ENCODE measurements at places on chromosomes 12 and 14.
A peak's percentile ranks its signal among the peaks of the same experiment; 100 is the strongest.

DNA sequence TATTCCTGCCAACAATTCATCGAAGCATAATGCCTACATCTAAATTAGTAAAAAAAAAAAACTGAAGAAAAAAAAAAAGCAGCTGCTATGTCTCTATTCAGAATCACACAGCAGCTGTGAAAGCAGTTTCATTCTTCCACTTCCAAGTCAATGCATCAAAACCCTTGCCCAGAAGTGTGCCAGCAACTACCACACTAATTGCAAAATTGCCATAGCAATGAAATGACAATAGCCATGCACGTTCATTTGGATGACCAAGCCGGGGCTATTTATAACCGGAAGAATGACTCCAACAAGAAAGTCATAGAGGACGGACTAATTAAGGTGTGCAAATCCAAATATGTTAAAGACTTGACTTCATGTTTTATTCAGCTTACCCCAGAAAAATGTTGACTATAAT, 42.5 kb downstream of the SLC2A13 start:
- peak; percentile 11 for DNase-seq

DNA sequence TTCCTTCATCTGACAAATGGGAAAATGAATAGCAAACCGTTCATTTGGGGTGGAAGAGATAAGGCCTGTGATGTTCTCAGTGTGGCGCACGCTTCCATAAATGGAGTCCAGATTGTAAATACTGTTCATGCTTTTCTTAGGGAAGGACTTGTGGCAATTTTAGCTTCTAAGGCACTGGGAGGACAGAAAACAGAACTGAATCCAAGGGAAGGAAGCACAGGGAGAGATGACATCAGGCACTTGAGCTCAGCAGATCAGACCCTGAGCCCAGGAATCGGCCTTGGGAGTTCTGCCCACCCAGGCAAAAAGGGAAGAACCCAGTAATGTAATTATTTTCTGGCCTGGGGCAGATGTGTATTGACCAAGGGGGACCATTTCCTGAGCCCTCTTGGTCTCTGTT, 7.2 kb upstream of the SH2B3 start:
- no peak for DNase-seq

- no peak for DNase-seq
Observed at GRCh38 chr14:91830777-91831176, 36.6 kb downstream of the TC2N start.

DNA sequence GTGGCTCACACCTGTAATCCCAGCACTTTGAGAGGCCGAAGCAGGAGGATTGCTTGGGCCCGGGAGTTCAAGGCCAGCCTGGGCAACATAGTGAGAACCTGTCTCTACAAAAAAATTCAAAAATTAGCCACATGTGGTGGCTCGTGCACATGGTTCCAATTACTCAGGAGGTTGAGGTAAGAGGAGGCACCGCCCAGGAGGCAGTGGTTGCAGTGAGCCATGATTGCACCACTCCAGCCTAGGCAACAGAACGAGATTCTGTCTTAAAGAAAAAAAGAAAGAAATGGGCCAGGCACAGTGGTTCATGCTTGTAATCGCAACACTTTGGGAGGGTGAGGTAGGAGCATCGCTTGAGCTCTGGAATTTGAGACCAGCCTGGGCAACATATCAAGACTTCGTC, 33.5 kb downstream of the MAP1LC3B2 start:
- peak; percentile 77 for DNase-seq

GRCh38 chr14:95134304-95134933, 22.9 kb downstream of the DICER1 start:
- DNase-seq: peak; percentile 49

GRCh38 chr12:9076733-9077132, 39.0 kb downstream of the A2M start:
- no peak for DNase-seq

- DNase-seq: no peak
Observed at GRCh38 chr14:52641745-52642144, 53.6 kb downstream of the ERO1A start.

DNA sequence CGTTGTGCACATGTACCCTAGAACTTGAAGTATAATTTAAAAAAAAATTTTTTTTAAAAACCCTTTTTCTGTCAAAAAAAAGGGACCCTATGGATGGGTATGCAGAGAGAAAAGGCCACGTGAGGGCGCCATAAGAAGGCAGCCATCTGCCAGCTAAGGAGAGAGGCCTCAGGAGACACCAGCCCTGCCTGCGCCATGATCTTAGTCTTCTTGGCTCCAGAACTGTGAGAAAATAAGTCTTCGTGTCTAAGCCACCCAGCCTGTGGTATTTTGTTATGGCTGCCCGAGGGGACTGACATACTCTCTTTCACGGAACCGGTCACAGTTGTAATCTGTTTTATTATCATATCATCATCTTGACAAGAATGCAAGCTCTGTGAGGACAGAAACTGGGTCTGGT, 174.8 kb downstream of the EFCAB11 start:
- no peak for DNase-seq

DNA sequence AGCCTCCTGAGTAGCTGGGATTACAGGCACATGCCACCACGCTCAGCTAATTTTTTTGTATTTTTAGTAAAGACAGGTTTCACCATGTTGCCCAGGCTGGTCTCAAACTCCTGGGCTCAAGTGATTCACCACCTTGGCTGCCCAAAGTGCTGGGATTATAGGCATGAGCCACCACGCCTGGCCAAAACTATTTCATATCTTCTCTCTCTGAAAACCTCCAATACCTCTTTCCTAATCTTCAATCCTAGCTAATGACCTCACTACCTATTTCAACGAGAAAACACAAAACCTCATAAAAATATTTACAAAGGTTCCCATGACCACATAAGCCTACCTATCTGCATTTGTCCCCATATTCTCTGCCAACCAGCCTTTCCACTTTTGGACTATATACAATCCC, 32.3 kb upstream of the ANKS1B start:
- DNase-seq: no peak

- no peak for DNase-seq
Observed at GRCh38 chr12:94055528-94055927, 92.8 kb upstream of the PLXNC1 start.

- no peak for DNase-seq
Observed at GRCh38 chr12:124279315-124279714, 15.6 kb upstream of the RFLNA start.

DNA sequence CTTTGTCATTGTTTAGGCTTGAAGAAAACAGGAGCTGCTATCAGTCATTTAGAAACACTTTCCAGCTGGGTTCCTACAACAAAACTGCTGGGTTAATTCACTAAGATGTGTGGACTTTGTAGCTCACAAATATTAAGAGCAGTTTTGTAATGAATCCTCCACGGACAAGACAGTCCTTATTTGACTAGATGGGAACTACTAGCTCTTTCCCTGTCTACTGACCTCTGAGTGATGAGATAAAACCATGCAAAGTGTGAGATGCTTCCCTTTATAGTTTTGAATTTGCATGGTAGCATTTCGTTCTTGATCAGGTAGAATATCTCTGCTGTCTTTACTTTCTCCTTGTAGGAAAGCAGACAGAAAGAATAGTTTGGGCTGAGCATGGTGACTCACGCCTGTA, 72.9 kb upstream of the STXBP6 start:
- DNase-seq: no peak

GRCh38 chr12:27511031-27511722, 12.8 kb upstream of the PPFIBP1 start:
- peak; percentile 97 for DNase-seq

GRCh38 chr12:93794738-93795137, 117.6 kb downstream of the CRADD start:
- no peak for DNase-seq

DNA sequence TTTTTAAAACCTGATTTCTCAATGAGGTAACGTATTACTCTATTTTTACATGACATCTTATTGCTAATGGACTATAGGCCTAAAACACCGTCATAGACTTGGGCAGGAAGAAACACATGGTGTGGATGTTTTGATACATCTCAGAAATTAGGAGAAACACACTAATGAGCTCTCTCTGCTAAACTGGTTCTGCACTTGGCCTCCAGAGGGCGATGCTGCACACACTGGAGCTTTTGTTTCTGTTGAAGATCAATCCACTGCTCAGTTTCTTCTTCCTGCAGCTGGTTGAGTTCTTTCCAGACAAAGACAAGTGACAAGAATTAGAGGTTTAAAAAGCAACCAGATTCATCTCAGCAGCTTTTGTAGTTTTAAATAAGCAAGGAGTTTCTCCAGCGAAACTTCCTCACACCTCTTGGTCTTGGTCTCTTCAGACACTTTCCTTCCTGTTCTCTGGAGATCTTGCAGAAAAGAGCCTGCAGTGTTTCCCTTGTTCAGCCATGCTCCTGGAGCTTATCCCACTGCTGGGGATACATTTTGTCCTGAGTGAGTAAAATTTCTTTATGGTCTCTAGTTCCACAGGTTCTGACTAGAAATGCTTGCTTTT, 178.5 kb upstream of the OR4E1 start:
- peak; percentile 12 for DNase-seq

- peak; percentile 67 for DNase-seq
Observed at GRCh38 chr12:93198086-93198485, 179.6 kb upstream of the NUDT4 start.

- DNase-seq: peak; percentile 86
Observed at GRCh38 chr12:69056743-69057515, 124.0 kb upstream of the CPM start.

DNA sequence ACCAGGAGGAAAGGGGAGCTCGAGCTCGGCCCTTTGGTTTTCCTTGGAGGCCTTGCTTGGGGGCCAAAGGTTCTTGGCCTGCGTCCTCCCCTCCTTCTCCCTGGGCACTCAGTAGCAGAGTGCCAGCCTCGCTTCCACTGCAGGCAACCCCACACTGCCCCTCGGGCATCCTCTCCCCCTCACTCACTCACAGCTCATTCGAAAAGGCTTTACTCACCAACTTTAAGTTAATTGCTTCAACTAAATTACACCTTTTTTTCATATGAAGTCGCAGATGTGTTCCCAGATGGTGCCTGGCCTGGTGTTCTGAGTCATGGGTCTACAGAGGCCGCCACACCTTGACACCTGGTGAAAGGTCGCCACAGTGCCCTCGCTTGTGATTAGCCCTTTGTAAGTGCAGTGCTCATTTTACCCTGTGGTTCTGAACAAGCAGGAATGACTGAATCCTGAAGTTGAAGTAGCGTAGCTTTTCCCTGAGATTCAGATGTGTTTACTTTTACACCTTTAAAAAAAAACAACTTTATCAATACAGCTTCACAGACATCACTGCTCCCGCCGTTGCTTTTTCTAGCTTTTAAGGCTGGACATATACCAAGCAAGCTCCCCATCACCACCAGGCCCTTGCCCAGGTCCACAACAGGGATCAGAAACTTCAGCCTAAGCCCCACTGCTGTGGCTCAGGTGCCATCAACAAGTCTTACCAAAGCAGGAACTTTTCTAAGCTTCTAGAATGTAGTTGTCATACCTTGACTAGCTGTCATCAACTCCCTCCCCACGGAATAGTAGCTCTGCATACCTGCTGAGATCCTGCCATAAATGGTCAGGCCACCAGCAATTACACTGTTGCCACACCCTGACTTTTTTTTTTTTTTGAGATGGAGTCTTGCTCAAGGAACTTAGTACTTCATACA, 20.3 kb upstream of the ADIPOR2 start:
- DNase-seq: no peak

- no peak for DNase-seq
Observed at GRCh38 chr12:104737791-104738301, 220.2 kb downstream of the SLC41A2 start.

DNA sequence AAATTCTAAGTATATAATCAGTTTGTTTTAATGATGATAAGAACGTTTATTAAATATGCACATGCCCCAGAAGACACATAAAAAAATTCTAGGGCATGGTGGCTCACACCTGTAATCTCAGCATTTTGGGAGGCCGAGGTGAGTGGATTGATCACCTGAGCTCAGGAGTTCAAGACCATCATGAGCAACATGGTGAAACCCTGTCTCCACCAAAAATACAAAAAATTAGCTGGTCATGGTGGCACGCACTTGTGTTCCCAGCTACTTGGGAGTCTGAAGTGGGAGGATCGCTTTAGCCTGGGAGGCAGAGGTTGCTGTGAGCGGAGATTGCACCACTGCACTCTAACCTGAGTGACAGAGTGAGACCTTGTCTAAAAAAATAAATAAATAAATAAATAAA, 4.0 kb downstream of the CD69 start:
- DNase-seq: no peak

DNA sequence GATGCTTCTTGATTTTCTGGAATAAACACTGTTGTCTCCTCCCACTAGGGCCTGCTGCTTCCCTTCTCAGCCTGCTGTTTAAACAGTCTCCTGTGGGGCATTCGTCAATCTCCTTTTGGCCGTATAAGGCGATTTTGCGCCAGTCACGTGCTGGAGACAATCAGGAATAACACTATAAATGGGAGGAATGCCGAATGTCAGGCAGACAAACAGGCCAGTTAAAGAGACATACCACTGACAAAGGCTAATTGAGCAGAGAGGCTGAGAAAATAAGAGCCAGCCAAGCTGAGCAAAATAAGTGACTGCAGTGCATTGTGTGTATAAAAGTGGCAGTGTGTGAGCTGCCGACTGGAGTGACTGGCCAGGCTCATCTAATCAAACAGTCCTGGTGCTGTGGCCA, 23.3 kb downstream of the DMAC2L start:
- peak; percentile 52 for DNase-seq

GRCh38 chr14:71246539-71246938, 339.3 kb downstream of the PCNX1 start:
- DNase-seq: no peak

DNA sequence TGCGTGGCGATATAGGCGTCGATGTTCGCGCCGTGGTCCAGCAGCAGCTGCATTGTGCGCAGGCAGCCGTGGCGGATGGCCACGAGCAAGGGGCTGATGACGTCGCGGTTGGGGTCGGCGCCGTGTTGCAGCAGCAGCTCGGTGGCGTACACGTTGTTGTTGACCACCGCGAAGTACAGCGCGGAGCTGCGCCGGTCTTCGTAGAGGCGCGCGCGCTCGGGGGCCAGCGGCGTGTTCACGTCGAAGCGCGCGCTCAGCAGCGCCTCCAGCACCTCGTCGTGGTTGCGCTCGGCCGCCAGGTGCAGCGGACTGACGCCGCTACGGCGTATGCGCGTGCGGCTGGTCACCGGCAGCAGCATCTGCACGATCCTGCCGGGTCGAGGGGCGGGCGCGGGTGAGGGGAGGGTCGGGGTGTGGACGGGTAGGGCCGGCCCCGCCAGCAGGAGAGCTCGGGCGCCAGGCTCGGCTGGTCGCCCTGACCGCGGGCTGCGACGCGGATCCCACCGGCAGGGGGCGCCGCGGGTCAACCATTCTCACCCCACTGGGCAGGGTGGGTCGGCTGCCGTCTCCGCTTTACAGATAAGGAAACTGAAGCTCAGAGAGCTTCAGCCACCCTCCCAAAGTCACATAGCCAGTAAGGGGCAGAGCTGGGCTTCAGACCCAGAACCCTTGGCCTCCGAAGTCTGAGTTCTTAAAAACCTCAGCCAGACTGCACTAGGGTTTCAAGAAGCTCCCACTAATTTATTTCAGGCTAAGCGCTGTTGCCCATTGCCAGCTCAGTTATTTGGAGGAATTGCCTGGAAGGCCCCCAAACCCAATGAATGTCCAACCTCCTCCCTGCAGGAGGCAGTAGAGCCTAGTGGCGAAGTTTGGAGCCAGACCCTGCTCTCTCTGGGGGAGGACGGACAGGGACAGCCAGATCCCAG, 12.4 kb downstream of the FAM181A start:
- peak; percentile 66 for DNase-seq
